ENCODE measurements at places on chromosomes 12 and 14.

DNA sequence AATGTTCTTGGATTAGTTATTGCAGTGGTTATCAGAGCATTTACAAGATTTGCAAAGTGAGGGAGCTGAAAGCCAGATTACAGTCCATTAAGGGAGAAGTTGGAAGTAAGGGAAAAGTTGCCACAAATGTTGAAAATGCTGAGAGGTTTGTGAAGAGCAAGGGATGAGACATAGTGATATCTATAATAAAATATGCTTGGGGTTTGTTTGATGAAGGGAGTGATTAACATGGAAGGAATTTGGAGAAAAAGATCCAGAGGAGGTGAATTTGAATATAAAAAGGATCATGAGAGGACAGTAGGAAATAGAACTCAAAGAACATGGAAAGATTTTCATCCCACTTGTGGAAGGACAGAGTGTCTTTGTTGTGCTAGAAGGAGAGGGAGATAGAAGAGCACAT lies 19.3 kb upstream of the CCER1 start:
- no peak for DNase-seq

GRCh38 chr12:122895320-122895703 lies 612 bp downstream of the VPS37B start:
- no peak for DNase-seq

GRCh38 chr14:35286003-35286600 lies 6.1 kb upstream of the PSMA6 start:
- DNase-seq, result no peak

DNA sequence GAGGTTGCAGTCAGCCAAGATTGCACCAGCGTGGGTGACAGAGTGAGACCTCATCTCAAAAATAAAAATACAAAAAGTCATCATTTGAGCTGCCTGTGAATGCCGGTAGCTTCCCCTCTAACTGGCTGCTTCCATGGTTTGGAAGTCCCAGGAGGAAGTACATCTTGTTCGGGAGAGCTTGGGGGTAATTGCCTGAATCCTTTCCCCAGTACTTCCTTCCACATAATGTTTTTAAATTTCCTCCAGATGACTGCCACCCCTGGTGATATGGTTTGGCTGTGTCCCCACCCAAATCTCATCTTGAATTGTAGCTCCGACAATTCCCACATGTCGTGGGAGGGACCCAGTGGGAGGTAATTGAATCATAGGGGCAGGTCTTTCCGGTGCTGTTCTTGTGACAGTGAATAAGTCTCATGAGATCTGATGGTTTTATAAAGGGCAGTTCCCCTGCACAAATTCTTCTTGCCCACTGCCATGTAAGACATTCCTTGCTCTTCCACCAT lies 87.2 kb downstream of the SPRING1 start:
- DNase-seq, result peak; percentile 46

GRCh38 chr14:22375321-22375930 lies 213.6 kb downstream of the DAD1 start:
- peak; percentile 61 for DNase-seq

DNA sequence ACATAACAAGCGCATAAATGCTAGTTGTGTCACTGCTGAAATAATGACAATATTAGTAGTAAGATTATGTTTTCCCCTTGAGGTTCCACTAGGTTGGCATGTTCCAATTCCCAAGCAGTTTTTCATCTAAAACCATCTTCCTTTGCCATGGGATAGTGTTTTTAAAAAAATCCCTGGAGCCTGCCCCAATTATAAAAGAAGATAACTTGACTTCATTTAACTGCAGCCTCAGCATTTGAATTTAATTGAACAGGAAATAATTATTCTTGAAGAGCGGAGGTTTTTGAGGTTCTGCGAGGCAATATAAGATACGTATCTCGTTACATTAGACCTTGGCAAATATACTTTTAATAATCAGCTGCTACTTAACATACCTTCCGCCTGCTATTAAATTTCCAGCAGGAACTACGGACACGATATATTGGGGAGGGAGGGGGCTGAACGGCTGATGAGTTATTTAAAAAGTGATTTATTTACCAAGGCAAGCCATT lies 65.2 kb upstream of the HSPB8 start:
- DNase-seq, result no peak

- DNase-seq, result no peak
Measured at GRCh38 chr12:27276275-27276674, 32.2 kb downstream of the STK38L start.

GRCh38 chr12:111312016-111312415 lies 56.9 kb downstream of the PHETA1 start:
- DNase-seq, result no peak

DNA sequence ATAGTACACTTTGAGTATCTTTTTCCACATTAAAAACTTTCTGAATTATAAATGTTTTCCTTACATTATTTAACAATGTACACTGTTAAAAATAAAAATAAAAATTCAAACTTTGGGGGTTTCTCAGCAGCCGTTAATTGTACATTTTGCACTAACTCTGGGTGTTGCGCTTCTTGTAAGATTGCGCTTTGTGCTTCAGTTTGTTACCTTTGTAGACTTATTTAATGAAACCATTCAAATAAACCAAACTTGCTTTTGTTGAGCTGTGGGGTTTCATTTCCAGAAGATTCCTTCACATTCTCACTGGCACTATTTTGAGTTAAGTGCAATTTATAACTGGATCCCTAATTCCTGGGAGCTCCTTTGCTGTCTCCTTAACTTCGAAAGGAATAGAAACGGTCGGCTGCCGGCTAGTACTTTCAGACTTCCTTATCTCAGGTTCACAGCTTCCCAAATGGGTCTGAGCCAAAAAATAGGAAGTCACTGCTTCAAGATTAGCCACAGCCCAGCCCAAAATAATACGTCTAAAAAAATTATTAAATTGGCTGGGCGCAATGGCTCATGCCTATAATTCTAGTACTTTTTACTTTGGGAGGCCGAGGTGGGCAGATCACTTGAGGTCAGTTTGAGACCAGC lies 38.2 kb downstream of the RAD52 start:
- DNase-seq, result peak; percentile 49

GRCh38 chr12:120654656-120655055 lies 14.2 kb downstream of the CABP1 start:
- DNase-seq, result no peak

- no peak for DNase-seq
Measured at GRCh38 chr14:77390188-77390587, 13.0 kb downstream of the SAMD15 start.

GRCh38 chr12:121799842-121800693 lies 3.7 kb upstream of the SETD1B start:
- DNase-seq, result peak; percentile 88

DNA sequence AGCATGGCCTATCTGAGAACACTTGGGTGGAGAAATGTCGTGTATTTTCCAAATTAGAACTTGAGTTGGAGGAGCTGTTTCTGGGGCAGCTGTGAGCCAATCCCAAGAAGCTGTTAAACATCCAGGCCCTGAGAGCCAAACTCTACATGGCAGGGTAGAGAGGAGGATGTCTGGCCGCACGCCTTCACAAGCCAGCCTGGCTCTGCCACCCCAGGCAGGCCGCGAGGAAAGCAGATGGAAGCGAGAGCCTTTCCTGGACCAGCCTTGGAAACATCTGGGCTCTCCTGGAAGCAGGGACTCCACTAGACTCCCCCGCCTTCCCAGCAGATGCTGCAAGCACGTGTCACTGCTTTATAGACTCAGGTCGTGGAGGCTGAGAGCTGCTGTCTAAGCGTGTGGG lies 312.8 kb upstream of the FKBP4 start:
- DNase-seq, result no peak

GRCh38 chr12:53530920-53531319 lies 23.6 kb upstream of the NPFF start:
- DNase-seq, result no peak

DNA sequence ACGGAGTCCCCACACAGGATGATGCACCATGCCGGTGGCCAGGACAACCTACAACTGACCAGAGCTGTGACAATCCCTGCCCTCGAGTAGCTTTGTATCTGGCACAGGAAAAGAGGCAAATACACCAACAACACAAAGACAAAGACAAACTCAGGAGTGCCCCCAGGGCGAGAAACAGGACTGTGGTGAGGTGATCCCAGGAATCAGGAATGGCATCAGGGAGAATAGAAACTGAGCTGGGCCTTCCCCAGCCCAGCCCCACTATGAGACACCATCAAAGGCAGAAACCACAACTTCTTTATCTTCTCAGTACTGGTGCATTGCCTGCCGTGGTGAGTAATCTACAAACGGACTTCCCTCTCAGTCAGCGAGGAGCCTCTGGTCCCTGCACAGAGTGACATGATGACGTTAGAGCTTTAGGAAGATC lies 157.7 kb downstream of the TTC7B start:
- peak; percentile 93 for DNase-seq

GRCh38 chr12:109594556-109595317 lies 21.1 kb downstream of the MVK start:
- DNase-seq, result no peak

GRCh38 chr14:69154779-69155178 lies 1.9 kb upstream of the DCAF5 start:
- no peak for DNase-seq

DNA sequence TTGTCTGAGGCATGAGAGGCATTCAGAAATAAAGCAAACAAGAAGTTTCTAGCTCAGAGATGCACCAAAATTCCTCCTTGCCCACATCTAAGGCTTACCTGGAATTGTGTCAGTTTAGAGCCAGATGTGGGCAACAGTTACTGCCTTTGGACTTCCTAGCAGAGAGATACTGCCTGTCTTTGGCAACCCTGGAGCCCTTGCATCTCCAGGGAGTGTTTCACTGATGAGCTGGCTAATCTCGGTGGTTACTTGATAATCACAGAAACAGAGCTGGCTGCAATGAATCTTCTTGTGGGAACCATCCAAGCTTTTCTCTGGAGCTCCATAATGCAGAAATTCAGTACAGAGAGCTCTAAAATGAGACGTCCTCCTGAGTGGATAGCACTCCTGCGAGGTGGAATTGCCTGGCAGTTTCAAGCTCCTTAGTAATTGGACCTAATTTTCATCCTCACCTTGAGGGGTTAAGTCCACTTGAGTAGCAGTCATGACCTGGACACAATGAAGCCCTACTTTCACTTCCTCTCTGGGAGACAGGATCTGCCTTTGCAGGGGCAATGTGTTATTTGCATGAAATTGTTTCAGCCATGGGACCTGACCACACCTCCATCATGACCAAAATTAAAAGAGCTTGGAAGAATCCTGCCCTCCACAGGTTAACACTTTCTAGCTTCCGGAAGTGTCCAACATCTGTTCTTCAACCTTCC lies 108.8 kb upstream of the ARHGAP5 start:
- peak; percentile 4 for DNase-seq

DNA sequence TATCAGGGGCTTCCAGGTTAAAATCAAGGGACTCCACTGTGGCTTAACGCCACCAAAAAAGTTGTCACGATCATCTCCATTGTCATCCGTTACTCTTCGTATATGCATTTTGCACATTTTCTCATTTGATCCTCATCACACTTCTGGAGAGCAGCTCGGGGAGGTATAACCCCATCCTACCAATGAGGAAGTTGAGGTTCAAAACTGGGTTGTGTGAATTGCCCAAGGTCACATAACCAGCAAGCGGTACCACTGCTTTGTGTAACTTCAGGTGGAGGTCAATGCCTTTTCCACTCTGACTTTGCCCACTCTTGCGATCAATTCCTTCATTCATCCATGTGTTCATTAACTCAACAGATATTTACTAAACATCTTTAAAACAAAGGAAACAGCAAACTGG lies 71.1 kb upstream of the CCND2 start:
- peak; percentile 19 for DNase-seq

DNA sequence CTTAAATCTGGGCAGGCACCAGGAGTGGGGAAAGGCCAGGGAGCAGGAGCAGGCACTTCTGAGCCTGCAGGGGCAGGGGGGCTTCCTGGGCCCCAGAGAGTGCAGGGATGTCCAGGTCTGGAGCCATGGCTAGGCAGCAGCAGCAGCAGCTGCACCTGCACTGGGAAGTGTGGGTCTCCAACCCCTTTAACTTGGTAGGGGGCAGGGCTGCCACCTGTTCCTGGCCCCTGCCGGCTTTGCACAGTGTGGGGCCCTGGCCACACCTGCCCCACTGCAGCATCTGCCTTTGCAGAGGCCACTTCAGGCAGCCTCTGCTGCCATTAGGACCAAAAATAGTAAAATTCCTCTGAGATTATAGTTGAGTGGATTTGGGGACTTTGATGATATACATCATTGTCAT lies 138.5 kb downstream of the SLC16A7 start:
- no peak for DNase-seq

GRCh38 chr12:45435945-45436710 lies 220.2 kb downstream of the ANO6 start:
- DNase-seq, result peak; percentile 92

DNA sequence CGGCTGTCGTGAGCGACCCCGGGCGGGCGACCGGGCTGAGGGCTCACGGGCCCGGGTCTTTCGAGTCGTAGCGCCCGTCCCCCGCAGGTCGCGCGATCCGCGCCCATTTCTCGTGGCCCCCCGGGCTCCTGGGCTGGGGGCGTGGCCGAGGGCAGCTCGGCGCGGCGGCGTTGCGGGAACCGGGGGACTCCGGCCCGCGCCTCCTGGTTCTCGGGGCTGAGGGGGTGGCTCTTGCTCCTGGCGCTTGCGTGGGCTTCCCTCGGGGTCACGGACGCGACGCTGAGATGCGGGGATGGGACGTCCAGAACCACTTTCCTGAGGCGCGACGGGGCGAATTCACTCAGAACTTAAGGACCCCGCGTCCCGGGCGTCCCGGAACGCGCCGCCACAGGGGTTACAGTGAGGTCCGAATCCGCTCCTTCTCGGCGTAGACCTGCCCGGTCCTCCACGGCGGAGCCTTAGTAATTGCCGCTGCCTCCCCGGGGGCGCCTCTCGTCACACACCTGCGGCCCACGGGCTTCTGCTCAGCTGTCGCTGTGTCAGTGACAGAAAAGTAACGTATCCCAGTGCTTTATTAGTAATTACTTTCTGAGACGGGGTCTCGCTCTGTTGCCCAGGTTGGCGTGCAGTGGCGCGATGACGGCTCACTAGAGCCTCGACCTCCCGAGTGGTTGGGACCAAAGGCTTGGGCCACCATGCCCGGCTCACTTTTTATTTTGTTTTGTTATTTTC lies 606 bp downstream of the EP400 start:
- DNase-seq, result no peak

GRCh38 chr14:71539650-71540285 lies 392.5 kb upstream of the RGS6 start:
- DNase-seq, result no peak

DNA sequence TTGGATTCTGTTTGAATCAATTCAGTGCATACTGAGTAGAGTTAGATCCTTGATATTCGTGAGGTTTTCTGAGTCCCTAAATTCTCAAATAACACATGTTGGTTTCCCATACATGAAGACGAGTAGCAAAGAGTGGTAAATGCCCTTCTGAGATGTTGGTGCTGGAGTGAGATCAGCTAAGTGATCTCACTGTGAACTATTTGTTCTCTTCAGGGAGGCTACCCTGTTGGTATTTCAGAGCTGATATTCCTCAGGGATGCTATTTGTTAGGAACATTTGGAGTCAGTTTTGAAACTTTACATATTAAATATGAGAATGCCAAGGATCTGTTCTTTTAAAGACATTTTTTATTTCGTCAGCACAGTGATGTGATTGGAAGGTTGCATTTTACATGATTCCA lies 54.7 kb downstream of the SUSD6 start:
- no peak for DNase-seq

DNA sequence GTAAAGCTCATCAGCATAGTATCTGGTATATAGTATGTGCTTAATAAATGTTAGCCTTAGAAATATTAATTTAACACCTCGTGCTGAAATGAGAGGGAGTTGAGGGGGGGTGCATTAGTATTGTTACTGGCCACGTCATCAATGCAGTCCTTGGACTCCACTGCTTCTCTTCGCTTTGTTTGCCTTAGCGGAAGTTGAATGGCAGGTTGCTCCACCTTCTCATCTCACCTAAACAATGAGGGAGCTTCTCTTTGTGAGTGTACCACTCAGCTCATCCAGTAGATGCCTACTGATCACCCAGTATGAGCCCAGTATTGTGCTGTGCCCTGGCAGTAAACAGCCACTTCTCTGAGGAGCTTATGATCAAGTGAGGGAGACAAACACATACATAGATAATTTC lies 4.5 kb downstream of the TMEM117 start:
- DNase-seq, result no peak
